ENCODE measurements at places on chromosomes 1 and 21.

DNA sequence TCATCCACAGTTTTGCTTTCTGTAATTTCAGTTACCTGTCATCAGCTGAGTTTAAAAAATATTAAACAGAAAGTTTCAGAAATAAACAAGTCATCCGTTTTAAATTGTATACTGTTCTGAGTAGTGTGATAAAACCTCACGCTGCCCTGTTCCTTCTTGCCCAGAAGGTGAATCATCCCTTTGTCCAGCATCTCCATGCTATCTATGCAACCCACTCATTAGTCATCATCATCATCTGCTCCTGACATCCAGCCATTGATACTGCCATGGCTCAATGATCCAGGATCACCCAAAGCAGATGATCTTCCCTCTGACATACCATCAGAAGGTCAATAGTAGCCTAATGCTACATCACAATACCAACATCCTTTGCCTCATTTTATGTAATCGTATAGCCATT, 198.3 kb downstream of the SLC44A5 start:
- no peak for DNase-seq

GRCh38 chr1:215128504-215128903, 46.0 kb downstream of the KCNK2 start:
- DNase-seq = no peak

GRCh38 chr1:168720839-168721238, 8.2 kb downstream of the DPT start:
- no peak for DNase-seq

- no peak for DNase-seq
Observed at GRCh38 chr21:18430341-18430740, 26.8 kb upstream of the TMPRSS15 start.

DNA sequence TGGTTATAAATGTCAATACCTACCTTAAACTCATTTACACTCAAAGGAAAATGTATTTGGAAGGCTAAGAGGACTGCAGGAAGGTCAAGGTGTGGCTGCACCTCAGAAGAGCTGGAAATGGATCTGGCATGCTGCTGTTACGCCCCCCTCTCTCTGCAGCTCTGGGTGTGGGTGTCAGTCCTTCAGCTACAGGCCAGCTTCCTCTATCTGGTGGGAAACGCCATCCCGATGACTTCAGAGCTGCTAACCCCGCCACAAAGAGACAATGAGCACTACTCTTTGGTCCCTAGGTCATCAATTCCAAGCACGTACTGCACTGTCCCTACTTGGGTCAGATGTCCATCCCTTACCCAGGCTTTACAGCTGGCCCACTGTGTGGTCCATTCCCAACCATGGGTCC, 74.2 kb downstream of the TEX35 start:
- no peak for DNase-seq

- DNase-seq = no peak
Observed at GRCh38 chr1:156496211-156496761, 4.3 kb downstream of the MEF2D start.

DNA sequence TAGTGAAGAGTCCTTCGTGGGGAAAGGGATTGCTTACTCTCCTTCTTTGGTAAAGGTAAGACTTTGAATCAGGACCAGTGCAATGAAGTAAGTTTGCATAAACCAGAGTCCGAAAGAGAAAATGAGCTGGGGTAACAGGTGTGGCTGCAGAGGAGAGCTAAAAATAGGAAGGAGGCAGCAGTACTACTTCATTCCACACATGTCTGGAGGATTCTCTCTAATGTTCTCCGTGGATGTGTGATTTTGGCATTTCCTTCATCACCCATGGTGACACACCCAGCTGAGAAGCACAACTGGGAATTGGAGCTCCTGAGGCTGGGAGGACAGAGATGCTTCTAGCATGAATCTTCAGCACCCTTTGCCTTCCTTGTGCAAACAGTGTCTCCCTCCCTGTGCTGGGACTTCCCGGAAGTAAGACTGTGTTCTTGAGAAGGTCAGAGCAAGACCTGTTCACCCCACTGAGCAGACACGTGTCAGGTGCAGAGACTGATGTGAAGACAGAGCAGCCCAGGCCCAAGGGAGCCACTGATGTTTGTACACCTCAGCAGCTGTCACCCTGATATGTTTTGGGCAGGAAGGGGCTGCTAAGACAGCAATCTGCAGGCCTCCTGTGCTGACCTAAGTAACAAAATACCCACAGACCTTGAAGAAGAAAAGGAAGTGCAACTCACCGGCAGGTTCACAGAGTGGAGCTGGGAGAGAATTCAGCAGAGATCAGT, 13.3 kb downstream of the FCRL1 start:
- no peak for DNase-seq

GRCh38 chr1:221574529-221574928, 167.4 kb downstream of the DUSP10 start:
- DNase-seq = no peak

- DNase-seq = no peak
Observed at GRCh38 chr1:3672231-3672970, 20.1 kb downstream of the TP73 start.

GRCh38 chr1:161739865-161740566, 9.6 kb upstream of the DUSP12 start:
- DNase-seq = no peak

DNA sequence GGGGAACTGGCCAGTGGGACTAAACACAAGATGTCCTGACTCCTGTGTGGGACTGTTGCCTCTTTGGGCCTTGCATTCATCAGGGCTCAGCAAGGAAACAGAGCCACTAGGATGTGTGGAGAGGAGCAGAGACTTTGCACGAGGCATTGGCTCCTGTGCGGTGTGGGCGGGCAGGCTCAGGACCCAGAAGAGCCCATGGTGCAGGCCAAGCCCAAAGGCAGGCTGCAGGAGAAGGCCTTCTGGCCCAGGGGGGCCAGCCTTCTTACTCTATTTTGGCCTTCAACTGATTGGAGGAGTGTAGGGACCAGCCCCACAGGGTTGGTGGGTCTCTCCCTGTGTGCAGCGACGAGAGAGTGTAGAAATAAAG, 23.5 kb downstream of the LRRC3 start:
- DNase-seq = no peak

GRCh38 chr1:118821801-118822200, 166.3 kb downstream of the TBX15 start:
- no peak for DNase-seq

DNA sequence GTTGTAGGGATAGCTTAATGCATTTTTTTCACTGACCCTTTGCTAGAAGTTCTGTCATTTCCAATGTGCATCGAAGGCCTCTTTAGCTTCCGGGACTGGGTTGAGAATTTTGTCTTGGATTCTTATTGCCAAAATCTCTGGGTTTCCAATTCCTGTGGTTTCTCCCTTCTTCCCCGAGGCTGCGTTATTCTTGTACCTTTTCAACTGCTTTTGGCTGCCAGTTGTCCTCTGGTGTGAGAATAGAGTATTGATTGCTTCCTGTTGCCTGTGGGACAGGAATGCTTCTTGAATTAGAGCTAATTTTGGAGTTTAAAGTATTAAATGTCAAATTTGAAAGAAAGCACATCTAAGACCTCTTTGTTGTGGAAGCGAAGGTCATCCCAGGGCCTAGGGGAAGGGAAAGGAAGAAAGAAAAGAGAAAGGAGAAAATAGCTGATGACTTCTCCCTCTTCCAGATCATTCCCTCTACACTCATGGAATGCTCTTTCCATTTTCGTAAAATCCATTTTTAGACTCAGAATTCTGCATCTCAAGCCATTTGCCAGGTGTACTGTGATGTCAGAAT, 21.1 kb downstream of the HUNK start:
- no peak for DNase-seq

GRCh38 chr1:160328184-160328583, 14.9 kb downstream of the COPA start:
- no peak for DNase-seq

DNA sequence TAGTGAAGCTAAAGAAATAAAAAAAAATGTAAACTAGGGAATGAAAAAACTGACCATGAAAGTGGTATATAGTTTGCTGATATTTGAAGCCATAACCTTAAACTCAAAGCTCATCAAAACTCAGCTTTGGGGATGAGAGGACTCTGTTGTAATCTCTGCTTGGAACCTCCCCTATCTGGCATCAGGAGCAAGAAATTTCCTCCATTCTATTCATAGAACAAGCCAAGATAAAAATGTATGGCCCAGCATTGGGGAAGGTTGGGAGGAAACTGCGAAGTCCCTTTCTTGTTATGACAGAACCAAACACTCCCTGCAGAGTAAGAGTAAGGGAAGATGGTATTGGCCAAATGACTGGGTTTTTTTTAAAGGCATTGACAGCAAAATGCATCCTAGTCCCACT, 35.6 kb downstream of the MCOLN2 start:
- no peak for DNase-seq

GRCh38 chr1:179805291-179806195, 62.5 kb downstream of the FAM163A start:
- no peak for DNase-seq

DNA sequence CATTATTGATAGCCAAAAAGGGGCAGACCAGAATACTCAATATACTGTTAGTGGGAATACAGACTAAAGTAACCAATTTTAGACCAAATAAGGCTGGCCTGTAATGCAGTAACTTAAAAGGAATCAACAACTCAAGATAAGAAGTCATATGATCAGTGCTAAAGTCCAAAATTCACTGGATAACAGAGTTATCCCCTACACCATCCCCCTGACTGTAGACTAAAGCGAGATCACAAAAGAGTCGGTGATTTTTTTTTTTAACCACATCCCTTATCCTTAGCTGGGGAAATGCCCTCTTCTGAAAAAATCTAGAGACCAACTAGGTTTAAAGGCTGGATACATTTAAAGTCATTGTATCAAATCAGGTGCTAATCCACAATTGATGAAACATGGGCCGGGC, 7.7 kb downstream of the UBR4 start:
- DNase-seq = no peak
